Right forelimb (tissue), 1 donor: ENCODE measurements at places on chromosomes 11 and 22.

GRCh38 chr22:38272373-38273134 is at the start of gene TMEM184B:
Gene TMEM184B, minus strand, starts transcription at chr22:38273010. Its CDS starts 25,049 bp downstream, at chr22:38247961.
- peak; percentile 92 for DNase-seq

- no peak for DNase-seq
Observed at GRCh38 chr22:37287550-37287951, 5.2 kb downstream of the CYTH4 start.

GRCh38 chr11:68704887-68705286 is 20.5 kb downstream of the GAL start:
- DNase-seq, result no peak

GRCh38 chr11:9719566-9720289 is 55.9 kb downstream of the SWAP70 start:
- DNase-seq, result no peak

- peak; percentile 12 for DNase-seq
Observed at GRCh38 chr11:73200256-73200655, 17.8 kb upstream of the P2RY2 start.

DNA sequence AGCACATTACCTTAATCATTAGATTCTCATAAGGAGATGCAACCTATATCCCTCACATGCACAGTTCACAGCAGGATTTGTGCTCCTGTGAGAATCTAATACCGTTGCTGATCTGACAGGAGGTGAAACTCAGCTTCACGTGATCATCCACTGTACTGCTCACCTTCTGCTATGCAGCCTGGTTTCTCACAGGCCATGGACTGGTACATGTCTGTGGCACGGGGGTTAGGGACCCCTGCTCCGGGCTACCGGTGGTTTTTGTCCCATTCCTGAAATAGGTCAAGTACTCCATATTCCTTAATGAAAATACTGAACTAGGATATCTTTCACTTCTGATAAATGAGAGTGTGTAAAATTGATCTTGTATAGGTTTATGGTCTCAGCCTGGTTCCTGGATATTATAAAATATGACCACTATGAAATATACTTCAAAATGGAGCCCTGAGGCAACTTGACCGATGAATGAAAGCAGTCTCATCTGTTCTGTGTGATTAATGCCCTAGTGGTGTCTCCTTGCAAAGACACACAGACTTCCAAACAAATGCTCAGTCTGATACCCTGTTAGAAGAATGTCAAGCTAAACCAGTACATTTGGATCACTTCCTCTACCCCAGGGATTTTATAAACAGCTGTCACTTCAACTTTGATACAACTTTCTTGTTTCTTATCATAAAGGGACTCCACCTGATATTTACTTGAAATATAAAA is 492.9 kb upstream of the ANO3 start:
- no peak for DNase-seq

DNA sequence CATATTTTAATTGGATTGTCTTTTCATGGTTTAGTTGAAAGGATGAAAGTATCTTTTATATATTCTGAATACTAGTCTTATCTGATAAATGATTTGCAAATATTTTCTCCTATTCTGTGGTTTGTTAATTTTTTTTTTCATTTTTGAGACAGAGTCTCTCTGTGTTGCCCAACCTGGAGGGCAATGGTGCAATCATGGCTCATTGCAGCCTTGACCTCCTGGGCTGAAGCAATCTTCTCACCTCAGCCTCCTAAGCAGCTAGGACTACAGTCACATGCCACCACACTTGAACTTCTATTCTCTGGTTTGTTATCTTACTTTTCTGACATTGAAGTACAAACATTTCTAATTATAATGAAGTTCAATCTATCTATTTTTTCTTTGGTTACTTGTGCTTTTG is 30.0 kb upstream of the FAR1 start:
- no peak for DNase-seq

GRCh38 chr11:131483877-131484276 is 113.5 kb downstream of the NTM start:
- DNase-seq, result no peak

- peak; percentile 70 for DNase-seq
Observed at GRCh38 chr22:27170491-27170890, 513.1 kb downstream of the MIAT start.

DNA sequence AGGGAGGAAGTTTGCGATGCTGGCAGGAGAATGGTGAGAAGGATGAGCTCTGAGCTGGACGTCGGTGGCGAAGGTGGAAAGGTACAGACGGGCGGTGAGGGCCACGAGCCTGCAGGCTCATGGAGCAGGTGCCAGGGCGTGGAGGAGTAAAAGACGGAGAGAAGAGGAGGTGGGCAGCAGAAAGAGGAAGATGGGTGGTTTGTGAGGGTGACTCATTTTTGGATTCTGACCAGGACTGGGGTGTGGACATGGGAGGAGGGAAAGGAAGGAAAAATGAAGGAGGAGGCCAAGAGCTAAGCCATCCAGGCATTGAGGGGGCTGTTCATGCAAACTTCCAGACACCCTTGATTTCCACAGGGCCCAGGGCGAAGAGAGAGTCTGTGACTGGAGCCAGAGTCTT is 3.5 kb downstream of the ZDHHC24 start:
- DNase-seq, result no peak

DNA sequence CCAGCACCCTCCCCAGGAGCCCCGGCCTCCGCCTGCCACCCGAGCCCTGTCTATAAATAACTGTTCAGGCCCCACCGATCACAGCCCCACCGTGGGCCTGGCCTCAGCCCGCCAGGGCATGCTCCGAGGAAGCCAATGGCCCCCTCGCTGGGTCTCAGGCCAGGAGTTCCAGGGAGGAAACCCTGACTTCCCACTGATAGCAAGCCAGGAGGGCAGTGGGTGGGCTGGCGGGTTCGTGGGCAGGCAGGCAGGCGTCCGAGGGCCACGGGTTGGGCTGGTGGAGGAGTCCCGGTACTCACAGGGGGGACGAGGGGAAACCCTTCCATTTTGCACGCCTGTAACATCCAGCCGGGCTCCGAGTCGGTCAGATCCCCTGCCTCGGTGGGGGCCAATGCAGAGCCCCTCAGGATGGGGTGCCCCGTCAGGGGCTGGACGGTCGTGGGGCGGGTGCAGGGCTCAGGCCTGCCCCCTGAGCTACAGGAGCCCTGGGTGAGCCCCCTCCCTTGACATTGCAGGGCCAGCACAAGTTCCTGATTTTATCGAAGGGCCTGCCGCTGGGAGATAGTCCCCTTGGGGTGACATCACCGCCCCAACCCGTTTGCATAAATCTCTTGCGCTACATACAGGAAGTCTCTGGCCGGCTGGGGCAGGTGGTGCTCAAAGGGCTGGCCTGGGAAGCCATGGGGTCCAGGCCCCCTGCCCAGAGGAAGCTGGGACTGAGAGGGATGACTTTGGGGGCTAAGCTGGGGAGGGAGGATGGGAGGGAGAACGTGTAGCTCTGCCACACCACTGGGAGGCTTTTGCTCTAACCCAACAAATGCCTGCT is at the start of gene SPI1:
TSS of gene SPI1 (minus strand) at position 538 of the 826 bp plus-strand sequence. CDS start at position 344, 194 bp downstream.
- no peak for DNase-seq

DNA sequence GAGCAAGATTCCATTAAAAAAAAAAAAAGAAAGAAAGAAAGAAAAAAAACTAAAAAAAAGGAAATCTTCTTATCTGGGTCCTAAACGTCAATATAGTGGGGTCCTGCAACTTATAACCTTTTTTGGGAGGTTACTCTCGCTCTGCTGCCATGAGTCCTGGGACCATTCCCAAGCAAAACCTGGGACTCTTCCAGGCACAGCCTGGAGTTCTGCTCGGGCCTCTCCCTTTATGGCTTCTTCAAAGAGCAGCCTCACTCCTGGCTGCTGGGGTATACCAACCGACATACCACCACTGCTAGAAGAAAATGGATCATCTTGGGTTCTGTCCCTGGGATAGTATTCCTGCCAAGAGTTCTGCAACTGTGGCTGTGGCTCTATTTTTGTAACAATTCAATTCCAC is 14.1 kb upstream of the CKAP5 start:
- no peak for DNase-seq

DNA sequence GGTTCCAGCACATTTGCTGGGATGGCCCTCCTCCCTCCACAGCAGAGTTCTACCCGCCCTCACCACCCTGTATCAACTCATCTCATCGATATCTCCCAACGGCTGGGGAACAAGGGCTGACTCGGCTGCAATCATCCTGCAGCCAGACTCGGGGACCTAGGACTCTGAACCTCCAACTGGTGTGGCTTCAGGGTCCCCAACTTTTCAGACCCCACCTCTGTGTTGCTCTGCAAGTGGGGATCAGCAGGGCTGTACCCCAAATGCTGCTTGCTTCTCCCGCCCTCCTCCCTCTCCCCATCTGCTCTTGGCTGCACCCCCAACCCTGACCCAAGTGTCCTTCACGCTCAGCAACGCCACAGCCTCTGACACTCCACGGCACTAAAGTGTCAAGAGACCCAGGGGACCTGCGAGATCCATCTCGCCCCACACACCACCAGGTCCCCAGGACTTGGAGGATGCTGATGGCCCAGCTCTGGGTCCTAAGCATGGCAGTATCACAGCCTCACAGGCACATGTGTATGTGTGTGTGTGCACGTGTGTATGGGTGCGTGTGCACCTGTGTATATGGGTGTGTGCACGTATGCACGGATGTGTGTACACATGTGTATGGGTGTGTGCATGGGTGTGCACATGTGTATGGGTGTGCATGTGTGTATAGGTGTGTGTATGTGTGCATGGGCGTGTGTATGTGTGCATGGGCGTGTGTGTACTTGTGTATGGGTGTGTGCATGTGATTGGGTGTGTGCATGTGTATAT is 26.4 kb downstream of the KCNQ1 start:
- no peak for DNase-seq

DNA sequence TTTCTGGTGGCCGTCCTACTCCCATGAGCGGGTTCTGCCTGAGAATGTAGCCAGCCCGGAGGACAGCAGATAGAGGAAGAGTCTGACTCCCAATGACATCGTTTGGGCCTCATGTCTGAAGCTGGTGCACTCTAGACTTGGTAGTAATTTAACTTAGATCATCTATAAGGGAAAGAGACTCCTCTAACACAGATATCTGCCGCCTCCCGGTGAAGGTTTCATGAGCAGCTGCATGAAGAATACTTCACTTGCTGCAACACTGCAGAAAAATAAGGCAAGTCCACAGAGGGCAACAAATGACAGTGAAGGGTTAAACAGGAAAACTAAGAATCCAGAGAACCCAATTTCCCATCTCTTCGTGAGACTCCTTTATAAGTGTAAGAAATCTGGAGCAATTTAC is 5.9 kb upstream of the ARL2 start:
- no peak for DNase-seq

DNA sequence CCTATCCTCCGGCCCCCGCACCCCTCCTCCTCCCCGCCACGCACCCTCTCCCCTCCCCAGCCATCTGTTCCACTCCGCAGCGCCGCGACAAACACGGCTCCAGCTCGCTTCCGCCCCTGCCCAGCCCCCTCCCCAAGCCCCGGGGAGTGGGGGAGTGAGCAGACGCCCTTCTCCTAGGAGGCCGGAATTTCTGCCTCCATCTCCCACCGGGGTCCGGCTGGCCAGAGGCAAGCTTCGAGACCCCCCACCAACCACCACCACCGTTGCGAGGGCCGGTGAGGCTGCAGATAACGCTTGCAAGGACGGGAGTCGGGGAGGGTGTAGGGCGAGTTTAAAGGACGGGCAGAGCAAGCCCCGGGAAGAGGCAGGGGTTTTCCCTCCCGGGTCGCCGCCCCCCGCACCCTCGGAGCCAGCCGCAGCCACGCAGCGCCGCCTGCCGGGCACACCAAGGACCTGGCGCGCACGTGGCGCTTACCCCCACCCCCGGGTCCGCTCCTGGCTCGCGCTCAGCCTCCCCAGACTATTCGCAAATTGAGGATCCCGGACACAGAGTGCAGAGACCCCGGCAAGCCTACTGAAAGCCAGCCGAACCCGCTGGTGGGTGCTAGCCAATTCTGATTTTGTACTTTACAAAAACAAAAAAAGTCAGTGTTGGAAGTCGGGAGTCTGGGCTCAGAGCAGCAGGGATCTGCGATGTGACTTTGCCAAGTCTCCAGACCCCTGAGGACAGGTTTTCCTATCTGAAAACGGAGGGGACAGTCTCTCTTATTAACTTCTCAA is 22.6 kb downstream of the RTN4RL2 start:
- DNase-seq, result peak; percentile 83

- no peak for DNase-seq
Observed at GRCh38 chr11:105183426-105183825, 43.9 kb upstream of the CARD18 start.

- no peak for DNase-seq
Observed at GRCh38 chr11:26828288-26828687, 106.4 kb upstream of the SLC5A12 start.

DNA sequence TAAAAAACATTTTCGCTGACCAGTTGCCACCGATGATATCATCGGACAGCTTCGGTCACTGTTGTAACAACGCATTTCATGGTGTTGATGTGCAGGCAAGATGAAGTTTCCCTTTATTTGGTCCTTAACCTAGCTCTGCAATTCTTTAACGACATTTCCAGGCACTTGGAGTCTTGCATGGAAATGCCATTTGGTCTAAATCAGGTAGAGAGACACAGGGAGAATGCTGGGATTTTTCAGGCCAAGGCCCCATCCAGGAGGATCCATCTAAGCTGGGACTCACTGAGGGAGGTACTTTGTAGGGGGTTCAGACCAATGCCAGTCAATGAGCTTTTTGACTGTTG is 121.5 kb upstream of the RCN1 start:
- DNase-seq, result peak; percentile 44

- no peak for DNase-seq
Observed at GRCh38 chr11:44463751-44464150, 101.7 kb upstream of the CD82 start.

GRCh38 chr11:67291481-67292381 is 2.6 kb downstream of the ANKRD13D start:
- no peak for DNase-seq

DNA sequence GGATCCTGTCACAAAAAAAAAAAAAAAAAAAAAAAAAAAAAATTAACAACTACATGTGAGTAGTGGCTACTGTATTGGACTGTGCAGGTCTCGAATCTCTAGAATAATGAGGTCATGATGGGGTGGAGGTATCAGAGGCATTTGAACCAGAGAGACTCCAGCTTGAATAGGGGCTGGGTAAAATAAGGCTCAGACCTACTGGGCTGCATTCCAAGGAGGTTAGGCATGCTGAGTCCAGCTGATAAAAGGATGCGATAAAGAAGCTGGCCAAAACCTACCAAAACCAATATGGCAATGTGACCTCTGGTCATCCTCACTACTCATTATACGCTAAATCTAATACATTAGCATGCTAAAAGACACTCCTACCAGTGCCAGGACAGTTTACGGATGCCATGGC is 5.9 kb upstream of the PACSIN3 start:
- no peak for DNase-seq

- no peak for DNase-seq
Observed at GRCh38 chr22:46748908-46749675, 11.0 kb upstream of the CERK start.

GRCh38 chr11:131240421-131240820 is 130.0 kb upstream of the NTM start:
- no peak for DNase-seq

GRCh38 chr11:129852125-129852740 is 36.6 kb downstream of the TMEM45B start:
- DNase-seq, result no peak

DNA sequence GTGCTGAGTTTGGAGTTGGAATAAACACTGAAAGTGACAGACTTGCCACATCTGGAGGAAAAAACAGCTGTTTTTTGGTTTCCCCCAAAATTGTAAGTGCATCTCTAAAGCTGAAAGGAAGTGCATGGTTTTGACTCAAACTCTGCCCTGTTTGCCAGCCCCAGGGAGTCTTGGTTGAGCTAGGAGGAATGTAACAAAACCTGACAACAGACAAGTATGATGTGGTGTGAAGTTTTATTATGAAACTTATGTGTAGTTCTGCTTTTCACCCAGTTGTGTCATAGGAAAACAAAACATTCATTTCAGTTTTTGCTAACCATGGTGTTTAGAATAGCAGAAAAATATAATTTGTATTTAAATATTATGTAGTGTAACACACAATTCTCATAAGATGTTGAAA is 31.7 kb upstream of the PDE3B start:
- no peak for DNase-seq
